Right lobe of liver (tissue), 6 donors: ENCODE measurements at places on chromosomes 2 and 18. TPM values are rescaled to one million over a fixed set of nuclear protein-coding genes. Genes with fewer than 3 reads are reported as not detected.

- no peaks in the 10 kb centered on the region for H3K36me3 ChIP-seq
- no peaks in the 10 kb centered on the region for H3K27me3 ChIP-seq
- no peak overlapping the region for H3K4me3 ChIP-seq
- H3K27ac ChIP-seq: no peak overlapping the region
- H3K4me1 ChIP-seq: no peaks in the 10 kb centered on the region
- no peak for DNase-seq
Measured at GRCh38 chr18:28079883-28080282, 97.0 kb downstream of the CDH2 start.

DNA sequence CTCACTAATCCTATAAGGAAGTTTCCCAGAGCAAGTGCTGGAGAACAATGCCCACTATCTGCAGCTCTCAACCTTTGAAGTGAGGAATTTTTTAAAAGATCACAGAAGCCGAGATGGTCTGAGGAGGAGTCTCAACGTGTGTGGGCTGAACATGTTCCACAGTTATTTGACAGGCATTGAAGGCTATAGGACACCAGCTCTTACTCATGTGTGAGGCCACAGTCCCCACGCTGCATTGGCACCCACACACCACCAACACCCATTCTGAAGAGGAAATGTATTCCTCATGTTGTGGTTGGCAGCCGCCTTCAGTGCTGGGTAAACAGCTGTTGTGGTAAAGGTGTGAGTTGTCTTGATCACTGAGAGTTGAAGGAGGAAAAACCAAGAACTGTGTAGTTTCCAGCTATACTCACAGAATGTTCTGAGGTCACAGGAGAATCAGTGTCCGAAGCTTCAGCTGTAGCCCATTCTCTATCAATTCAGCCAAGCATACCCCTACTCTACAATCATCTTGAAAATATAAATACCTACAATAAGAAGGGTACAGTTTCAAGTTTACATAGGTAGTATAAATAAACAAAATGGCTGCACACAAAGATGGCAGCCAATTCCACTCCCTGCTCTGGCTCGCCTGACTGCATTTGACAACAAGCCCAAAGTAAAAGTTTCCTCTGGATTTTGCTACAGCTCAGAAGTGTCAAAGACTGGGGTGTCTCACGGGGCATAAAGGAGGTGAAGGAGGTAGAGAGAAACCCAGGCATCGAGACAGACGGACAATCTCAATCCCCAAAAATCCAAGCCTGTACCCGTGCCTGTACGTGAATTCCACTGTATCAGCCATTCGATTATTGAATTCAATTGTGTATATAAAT, 12.1 kb downstream of the CD226 start:
- no peak overlapping the region for H3K27ac ChIP-seq
- H3K4me3 ChIP-seq: no peak overlapping the region
- H3K4me1 ChIP-seq: no peaks in the 10 kb centered on the region
- H3K36me3 ChIP-seq: no peaks in the 10 kb centered on the region

DNA sequence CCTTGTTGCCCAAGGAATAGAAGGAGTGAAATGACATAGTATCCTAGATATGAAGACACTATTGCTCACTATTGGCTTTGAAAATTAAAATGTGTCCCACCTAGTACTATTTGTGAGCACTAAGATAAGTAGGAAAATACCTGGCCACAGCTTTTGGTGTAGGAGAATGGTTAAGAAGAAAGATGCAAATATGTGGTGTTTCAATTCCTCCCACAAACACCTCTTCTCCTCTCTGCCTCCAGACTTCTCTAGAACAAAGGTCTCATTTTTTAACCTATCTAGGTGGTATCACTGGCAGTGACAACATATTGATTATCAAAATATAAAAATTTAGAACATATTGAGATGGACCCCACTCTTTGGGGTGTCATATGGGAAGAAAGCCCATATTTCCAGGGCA, 929.9 kb upstream of the FANCL start:
- no peaks in the 10 kb centered on the region for H3K36me3 ChIP-seq
- H3K4me1 ChIP-seq: no peaks in the 10 kb centered on the region
- H3K27me3 ChIP-seq: no peaks in the 10 kb centered on the region

DNA sequence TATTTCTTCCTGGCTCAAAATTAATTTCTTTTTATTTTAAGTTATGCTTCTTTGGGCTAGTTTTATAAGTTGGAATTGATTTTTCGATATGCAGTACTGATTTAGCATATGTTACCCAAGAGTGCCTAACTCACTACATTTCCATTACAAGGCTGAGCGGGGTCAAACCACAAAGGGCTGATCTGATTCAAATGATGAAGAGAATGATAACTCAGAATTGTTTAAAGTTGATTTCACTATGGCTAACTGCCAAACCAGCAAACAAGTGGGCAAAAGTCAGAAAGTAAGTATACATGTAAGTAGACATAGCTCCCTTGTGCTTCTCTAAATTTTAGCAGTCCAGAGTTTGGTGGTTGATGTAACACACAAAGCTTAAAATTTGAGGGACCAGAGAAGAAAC, 35.6 kb downstream of the RAD51AP2 start:
- no peak for DNase-seq
- H3K4me1 ChIP-seq: peaks cover 12% of the 10 kb centered on the region
- H3K4me3 ChIP-seq: no peak overlapping the region
- H3K27ac ChIP-seq: no peak overlapping the region

DNA sequence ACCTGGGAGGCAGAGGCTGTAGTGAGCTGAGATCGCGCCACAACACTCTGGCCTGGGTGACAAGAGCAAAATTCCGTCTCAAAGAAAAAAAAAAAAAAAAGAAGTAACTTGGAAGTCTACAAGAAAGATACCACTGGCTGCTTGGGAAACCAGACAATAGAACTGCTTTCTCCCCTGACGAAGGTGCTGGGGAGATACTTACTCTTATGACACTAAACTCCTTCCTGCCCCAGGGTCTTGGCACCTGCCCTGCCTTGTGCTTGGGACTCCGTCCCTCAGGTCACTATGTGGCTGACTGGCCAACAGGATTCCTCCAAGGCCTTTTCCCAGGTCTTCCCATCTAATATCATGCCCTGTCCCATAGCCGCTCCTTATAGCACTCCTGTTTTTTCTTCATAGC, 30.7 kb downstream of the INPP5D start:
- no peaks in the 10 kb centered on the region for H3K4me1 ChIP-seq
- no peaks in the 10 kb centered on the region for H3K36me3 ChIP-seq
- no peaks in the 10 kb centered on the region for H3K27me3 ChIP-seq
- no peak for DNase-seq
- no peak overlapping the region for H3K27ac ChIP-seq
- H3K4me3 ChIP-seq: no peak overlapping the region

DNA sequence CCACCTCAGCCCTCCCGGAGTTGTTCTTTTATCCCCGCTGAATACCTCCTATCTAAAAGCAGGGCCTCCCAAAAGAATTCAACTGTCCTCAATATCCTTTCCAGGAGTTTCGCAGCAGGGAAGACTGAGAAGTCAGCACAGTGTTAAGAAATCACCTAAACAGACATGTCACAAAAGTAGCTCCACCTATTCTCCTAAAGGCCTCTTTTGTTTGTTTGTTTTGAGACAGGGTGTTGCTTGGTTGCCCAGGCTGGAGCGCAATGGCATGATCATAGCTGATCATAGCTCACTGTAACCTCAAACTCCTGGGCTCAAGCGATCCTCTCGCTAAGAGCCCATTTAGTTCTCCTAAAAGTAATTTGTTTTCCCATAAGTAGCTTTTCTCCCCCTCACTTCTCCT, 53.8 kb downstream of the TEX44 start:
- H3K4me3 ChIP-seq: no peak overlapping the region
- H3K27me3 ChIP-seq: no peaks in the 10 kb centered on the region
- no peak overlapping the region for H3K27ac ChIP-seq
- no peaks in the 10 kb centered on the region for H3K4me1 ChIP-seq
- H3K36me3 ChIP-seq: no peaks in the 10 kb centered on the region
- DNase-seq: no peak

Gene IL1RN
- 33.3 TPM for total RNA-seq

Gene NMUR1
- total RNA-seq: 0.46 TPM

Gene GAL3ST2
- total RNA-seq: not detected

Gene MAP3K19
- total RNA-seq: not detected

Gene CBLN2
- total RNA-seq: not detected
